ENCODE measurements at places on chromosomes 2 and 18. TPM values are rescaled to one million over a fixed set of nuclear protein-coding genes. Genes with fewer than 3 reads are reported as not detected.

PCARE gene
- 0.25 TPM for polyA plus RNA-seq

RAPGEF4 gene
- 2.1 TPM for polyA plus RNA-seq

COL4A3 gene
- polyA plus RNA-seq = not detected

- DNase-seq = no peak
Measured at GRCh38 chr2:120856421-120856862, 120.8 kb downstream of the GLI2 start.

DNA sequence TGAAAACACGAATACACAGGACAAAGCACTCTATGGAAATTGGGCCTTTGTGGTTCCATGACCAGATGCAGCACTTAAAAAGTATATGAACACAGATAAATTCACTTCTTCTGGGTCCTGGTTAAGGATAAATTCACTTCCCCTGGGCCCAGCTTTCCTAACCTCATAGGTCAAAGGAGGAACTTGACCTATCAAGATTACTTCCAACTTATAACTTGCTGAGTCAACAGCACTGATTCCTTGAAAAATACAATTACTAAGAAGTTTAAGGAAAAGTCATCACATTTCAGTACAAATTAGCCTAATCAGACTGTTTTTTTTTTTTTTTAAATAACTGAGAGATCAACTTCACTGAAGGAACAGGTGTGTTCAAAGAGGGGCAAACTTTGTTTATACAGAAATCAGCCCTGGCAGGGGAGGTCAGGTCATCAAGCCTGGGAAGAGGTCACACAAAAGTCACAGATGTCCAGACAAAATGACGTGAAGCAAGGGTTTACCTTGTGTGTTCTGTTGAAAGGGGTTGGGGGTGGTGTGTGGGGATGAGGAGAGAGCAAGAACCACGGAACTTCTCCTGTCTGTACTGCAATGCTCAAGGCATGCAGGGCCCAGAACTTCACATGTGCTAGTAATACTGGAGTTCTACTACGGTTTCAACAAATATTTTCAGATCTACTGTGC lies 55.8 kb downstream of the PPP4R1 start:
- DNase-seq = no peak

- no peak for DNase-seq
Measured at GRCh38 chr18:37987901-37988300, 422.3 kb upstream of the CELF4 start.

GRCh38 chr2:14533131-14533757 lies 99.3 kb upstream of the LRATD1 start:
- no peak for DNase-seq

DNA sequence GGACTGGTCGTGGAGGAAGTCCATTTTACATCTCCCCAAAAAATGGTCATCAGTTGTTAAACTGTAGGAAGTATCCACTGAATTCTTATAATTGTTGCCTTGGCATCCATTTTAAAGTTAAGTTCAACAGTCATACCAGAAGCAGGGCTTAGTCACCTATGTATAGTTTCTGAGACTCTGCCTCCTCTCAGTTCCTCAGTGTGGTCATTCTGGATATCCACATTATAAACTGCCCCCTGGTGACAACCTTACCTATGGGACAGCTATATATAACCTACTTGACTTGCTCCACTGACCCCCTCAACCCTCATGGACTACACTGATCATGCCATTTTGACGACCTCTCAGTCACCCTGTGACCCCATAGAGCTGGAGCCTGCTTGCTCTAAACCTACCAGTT lies 617.0 kb downstream of the LRP1B start:
- DNase-seq = no peak

- no peak for DNase-seq
Measured at GRCh38 chr2:239580199-239580527, 179.3 kb upstream of the HDAC4 start.

Measured in muscle of arm (tissue), 14 donors.